ENCODE measurements at places on chromosomes 4 and X.

GRCh38 chrX:14351611-14352303 lies 177.6 kb upstream of the GLRA2 start:
- DNase-seq, result peak; percentile 37

DNA sequence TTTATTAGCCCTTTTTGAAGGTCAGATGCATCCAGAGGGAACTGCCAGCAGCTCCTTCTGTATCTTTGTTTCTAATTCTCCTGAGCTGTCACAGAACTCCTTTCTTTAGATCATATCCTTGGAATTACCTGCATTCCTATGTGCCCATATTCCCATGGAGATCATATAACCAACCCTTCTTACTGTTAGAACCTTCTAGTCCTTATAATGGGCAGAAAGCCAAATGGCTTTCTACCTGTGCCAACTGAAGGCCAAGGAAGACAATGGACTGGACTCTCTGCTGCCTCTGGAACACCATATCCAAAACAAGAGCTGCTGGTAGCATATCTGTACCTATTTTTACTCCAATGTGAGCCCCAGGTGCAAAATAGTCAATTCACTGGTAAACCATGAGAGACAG lies 60.7 kb downstream of the TBC1D9 start:
- DNase-seq, result no peak

GRCh38 chr4:70984589-70984988 lies 8.9 kb upstream of the DCK start:
- DNase-seq, result no peak

DNA sequence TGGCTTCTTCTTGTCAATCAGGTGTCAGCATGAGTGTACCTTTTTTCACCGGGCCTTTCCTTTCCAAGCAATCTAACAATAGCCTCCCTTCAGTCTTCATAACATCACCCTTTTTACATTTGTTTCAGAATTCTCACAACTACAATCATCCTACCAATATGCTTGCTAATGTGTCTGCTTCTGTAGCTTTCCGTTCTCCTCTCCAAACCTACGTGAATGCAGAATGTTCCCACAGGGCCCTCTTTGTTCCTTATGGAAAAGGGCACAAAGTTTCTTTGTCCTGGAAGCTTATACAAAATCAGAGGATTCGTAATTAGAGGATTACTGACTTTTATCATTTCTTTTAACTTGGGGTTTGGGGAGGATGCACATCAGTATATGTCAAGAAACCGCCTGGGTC lies 461.8 kb downstream of the CENPC start:
- DNase-seq, result no peak

- DNase-seq, result peak; percentile 72
Measured at GRCh38 chrX:123869488-123869887, 9.6 kb downstream of the XIAP start.

DNA sequence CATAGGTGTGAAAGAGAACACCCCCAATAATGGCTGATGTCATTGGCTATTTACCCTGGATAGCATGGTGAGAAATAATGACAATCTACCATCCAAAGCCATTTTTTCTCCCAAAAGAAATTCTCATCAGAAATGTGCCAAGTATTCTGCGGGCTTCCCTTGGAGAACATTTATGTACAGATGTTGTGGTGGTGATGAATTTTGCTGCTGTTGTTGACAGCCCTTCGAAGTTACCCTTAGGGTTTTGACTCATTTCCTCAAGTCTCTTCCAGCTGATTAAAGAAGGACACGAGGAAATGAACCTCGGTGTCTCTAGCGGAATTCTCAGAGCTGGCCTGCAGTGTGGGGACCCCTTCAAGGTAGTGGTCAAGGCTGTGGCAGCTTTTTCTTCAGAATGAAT lies 3.4 kb downstream of the KIT start:
- peak; percentile 33 for DNase-seq

GRCh38 chrX:111095974-111096895 lies at the start of gene PAK3:
Gene PAK3, plus strand, starts transcription at chrX:111096191. Its CDS starts 26,913 bp downstream, at chrX:111123104.
- no peak for DNase-seq

DNA sequence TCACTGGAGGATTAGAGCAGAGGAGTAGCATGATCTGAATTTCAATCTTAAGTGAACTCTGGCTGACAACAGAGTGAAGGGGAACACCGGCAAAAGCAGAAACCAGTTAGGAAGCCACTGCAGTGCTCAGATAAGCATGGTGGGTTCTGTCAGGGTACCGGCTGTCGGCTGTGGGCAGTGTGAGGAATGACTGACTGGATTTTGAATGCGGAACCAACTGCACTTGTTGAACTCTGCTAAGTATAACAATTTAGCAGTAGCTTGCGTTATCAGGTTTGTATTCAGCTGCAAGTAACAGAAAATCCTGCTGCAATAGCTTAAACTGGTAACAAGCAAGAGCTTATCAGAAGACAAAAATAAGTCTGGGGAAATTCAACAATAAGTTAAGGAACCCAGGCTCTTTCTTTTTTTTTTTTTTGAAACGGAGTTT lies 5.2 kb downstream of the HTT start:
- peak; percentile 82 for DNase-seq

GRCh38 chrX:43349363-43349762 lies 306.7 kb upstream of the MAOA start:
- DNase-seq, result peak; percentile 0

GRCh38 chr4:119537586-119537985 lies 91.0 kb downstream of the PDE5A start:
- no peak for DNase-seq

DNA sequence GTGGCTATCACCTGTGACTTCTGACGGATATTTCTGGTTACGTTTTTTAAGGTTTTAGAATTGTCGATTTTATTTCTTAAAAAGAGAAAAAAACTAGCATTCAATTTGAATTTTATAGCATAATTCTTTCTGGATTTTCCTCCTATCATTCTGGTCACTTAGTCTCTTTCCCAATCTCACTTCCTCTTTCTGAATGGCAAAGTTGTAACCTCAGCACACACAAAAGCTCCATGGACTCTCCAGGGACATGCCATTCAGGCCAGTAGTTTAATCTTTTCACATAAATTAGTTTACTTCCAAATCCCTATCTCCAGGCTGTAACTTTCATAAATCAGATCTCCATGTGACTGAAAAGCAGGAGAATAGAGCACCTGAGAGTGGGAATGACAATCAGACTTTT lies 110.7 kb downstream of the ARAP2 start:
- DNase-seq, result peak; percentile 58

DNA sequence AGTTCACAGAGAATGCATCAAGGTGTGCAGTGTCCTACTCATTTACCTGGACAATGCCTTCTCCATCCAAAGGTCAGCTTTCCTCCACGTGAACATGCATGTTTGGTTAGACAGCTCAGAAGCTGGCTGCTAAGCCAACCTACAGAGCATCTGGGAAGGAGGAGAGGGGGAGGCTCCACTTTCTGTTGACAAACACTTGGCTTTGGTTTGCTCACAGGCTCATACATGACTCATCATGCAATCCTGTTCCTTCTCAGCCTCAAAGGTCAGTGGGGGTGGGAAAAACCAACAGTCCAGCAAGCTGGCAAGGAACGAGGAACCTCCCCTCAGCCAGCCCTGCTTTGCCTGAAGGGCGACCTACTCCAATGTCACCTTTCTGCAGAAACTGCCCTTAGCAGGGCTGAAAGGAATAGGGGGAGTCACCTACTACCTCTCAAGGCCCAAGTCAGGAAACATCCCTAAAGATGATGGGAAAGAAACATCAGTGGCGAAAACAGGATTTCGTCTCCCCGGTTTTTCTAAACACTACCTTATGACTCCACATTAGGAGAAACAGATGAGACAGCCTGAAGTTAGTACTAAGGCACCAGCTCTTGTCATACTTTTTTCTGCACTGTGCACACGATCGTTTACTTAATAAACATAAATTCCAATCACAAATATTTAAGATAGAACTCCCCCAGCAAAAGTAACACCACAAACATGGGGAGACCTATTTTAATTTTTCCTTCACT lies 37.9 kb downstream of the RELL1 start:
- DNase-seq, result peak; percentile 70

DNA sequence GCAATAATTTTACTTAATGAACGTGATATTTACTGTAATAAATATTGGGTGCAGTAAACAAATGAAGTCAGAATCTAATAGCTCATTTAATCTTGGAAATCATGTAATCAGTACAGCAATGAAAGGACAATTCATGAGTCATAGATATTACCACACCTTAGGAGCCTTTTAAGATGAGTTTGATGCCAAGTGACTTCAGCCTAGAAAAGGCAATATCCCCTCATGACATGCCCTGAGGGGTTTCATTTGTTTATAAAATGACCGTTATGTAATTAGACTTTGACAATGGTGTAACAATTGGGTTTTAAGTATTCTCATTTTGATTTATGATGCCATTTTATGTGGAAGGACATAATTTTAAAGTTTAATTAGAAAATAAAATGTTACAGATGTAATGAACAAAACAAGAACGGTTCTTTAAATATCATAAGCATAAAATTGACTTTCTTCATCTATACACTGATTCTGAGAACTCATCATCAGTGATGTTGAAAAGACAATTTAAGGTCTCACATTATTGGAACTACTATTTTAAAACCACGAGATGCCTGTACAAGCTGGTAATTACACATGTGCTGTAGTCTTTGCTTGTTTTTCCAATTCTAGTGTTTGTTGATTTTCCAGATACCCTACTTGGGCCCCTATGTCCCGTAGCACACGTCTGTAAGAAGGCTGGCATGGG lies 5.0 kb downstream of the FGF2 start:
- no peak for DNase-seq

DNA sequence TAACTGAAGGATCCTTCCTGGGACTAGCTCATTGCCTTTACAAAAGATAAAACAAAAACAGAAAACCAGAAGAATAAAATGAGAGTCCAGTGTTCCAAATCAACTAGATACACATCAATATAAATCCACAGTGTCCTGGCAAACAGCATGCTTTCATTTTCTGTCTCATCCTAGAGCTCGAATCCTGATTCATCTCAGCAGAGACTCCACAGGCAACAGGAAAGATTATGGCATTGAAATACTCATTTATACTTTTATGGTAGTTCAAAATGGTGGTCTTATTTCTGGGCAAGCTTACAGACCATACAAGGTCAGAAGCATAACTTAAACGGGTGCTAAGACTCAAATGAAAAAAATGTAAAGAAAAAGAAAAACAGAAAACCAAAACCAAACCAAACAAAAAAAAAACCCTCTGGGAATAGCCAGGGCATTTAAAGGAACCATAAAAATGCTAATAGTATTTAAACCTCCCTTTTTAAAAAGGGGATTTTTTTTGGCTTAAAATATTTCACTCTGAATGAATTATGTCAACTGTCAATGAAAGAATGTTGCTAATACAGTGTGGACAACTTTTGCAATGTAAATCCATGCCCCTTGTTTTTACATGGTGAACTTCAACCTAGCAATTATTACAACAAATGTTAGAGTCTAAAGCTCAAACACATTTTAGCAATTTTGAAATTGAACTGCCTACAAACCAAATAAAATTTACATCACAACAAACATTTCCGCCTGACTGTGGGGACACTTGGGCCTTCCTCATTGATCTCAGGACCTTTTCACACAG lies 57.9 kb downstream of the GPR101 start:
- DNase-seq, result no peak

GRCh38 chr4:82787342-82787741 lies 11.3 kb downstream of the SCD5 start:
- no peak for DNase-seq

- no peak for DNase-seq
Measured at GRCh38 chr4:15864651-15865566, 73.6 kb downstream of the FGFBP1 start.

DNA sequence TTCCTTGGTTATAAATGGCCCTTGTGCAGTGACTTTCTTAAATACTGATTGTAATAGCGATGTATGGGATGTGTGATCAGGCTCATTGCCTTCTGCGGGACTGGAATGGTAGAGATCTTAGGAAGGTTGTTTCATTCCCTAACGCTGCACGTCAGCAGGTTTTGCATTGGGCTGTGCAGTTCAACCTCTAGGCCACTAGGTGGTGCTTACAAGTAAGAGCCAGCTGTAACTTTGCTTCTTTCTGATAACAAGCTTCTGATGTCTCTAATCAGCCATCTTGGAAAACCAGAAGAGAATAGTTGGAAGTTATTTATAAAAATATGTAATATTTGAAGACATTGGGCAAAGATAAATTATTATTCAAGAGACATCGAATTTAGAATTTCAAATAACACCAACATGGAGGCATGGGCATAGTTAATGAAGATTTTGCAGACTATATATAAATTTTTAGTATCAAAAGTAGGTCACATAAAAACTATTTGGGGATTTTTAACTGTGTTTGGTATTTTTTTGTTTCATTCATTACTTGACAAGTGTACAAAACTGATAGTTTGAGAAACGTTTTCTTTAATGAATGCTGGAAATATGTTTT lies 339.7 kb upstream of the PCDH7 start:
- peak; percentile 54 for DNase-seq

GRCh38 chr4:176849076-176849475 lies 56.4 kb upstream of the VEGFC start:
- DNase-seq, result peak; percentile 48

DNA sequence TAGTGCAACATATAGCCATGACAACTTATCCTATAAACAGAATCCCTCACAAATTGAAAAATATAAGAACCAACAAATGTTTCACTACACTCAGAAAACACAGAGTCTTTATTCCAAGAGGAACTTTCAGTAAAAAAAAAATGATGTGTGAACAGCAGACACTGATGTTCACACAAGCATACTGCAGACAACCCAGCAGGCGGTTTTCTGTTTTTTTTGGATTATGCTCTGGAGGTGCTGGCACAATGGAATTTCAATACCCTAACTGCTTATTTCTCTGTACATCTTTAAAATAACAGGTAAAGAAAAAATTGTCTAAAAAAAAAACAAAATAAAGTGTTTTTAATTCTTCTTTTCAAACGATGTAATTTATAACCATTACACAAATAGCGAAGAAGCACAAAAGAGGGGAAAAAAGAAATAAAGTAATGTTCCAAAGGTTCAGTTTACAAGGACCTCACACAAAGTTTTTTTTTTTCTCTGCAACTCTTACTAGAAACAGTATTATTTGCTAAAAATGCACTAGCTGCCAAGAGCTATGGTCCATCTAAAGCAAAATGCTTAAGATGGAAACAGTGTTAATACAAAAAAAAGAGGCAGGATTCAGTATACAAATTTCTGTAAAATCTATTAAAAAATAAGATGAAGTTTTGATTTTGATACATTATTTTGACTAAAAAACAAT lies 55.3 kb downstream of the ANAPC10 start:
- DNase-seq, result no peak

DNA sequence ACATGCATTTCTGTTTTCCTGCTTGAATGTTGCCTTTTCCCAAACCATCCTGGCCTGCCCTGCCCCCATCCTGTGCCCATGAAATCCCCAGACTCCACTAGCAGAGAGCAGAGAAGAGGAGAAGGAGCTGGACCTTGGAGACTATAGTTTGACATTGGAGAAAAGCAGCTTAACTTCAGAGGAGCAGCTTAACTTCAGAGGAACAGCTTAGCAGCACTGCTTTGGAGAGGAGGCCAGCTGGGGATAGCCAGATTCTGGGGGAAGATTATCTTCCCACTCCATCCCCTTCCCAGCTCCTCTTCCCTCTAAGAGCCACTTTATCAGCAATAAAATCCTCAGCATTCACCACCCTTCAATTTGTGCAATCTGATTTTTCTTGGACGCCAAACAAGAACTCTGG lies 443.0 kb downstream of the PCDH10 start:
- DNase-seq, result no peak

- no peak for DNase-seq
Measured at GRCh38 chrX:45980726-45981125, 564.5 kb downstream of the ZNF674 start.

Measured in MV-4-11 (cell line).